ENCODE measurements at places on chromosomes 3 and 15.

- DNase-seq = no peak
Measured at GRCh38 chr3:8113626-8114025, 388.0 kb upstream of the LMCD1 start.

DNA sequence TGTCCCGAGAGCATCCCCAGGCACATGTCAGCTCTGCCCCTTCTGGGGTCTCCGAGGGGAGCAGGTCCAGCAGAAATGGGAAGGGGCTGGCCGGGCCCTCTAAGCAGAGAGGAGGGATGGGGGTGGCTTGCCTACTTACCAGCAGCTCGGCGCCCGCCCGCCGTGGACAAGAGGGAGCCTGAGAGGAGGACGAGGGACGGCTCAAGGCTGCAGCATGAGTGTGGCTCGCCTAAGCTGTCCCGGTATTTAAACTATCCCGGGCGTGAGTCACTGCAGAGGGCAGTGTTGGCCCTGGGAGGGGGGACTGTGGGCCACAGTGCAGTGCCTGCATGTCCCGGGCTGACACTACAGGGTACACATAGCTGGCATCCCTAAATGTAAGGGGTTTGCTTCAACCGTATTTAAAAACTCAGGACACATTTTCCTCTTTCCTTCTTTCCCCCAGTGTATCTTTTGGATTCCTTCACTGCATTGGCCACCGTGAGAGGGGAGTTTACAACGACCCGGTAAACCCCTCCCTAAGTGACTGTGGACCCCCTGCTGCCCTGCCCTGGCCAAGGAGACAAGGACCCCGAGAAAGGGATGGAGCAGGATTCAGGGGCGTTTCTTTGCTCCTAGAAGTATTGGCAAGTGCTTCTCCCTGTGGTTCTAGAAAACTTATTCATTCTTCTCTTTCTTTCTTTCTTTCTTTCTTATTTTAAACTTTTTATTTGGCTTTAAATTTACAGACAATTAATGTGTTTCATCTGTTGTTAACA is at the start of gene LRRC15:
TSS of gene LRRC15 (minus strand) at position 222 of the 758 bp plus-strand sequence. CDS start 8,700 bp downstream, outside the sequence.
- DNase-seq = no peak

GRCh38 chr3:36411587-36411986 is 31.3 kb downstream of the STAC start:
- no peak for DNase-seq

DNA sequence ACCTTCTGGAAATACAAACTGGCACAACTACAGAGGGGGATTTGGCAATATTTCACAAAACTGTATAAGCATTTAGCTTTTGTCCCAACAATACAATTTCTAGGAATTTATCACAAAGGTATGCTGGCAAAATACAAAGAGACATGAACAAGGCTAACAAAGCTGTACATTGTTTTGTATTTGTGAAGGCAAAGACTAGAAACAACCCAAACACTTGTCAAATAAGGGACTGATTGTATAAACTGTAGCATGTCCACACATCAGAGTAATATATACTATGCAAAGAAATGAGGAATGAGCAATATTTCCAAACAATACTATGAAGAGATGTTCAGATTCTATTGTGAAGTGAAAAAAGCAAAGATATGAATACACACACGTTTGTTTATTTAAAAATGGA is 26.4 kb downstream of the CP start:
- DNase-seq = no peak

DNA sequence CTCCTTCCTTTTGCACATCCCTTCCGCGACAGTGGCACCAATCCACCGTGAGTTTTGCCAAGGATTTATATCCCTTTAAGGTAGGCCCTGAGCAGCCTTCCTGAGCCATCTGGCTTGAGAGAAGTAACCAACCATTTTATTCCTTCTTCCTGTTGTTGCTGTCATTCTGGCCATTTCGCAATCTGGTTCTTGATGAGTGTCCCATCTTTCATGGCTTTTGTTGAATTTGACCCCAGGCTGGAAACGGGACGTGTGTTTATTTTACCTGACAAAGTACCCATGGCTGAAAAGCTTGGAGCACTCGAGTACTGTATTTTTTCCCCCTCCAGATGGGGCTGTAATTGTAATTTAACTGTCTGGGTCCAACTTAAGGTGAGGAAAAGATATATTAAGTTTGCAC is 173.4 kb downstream of the WNT5A start:
- DNase-seq = no peak

DNA sequence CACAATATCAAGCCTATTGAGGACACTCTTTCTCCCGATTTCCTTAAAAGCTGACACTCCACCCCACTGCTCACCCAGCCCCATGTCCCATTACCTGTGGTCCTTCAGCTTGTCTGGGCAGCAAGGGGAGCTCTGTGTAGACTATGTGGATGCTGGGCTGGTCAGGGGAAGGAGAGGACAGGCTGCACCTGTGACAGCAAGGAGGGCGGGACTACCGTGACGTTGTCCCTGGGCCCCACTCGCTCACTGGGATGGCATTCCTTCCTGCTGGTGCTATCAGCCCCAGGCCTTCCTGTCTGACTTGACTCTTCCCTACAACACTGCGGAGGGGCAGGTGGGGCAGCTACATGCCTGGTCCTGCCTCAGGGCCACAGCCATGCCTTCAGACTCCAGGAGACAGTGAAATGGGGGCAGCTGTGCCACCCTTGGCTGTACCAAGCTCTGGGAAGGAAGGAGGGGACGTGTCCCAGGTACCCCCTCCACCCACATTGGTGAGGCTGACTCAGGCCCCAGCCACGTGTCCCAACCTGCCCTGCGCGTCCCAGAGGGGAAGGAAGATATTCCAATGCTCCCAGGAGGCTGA is at the start of gene TMEM40:
TSS of gene TMEM40 (minus strand) at position 163 of the 583 bp plus-strand sequence. CDS start 9,427 bp downstream, outside the sequence.
- no peak for DNase-seq

DNA sequence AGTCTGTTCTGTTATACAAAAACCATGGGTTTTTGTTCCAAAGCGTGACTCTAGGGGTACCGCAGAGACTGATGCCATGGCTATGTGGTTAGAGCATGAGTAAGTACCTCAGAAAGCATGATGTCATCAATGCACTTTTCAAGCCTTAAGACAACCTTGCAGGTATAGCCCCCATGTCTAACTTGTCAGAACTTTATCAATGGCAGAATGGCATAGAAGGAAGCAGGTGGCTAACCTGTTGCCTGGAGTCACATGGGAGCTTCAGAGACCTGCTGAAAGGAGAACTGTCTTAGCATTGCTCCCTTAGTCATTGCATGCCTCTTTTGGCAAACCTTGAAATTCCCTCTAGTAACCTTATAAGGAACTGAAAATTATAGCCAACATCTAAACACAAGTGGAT is 52.5 kb downstream of the EOMES start:
- no peak for DNase-seq

DNA sequence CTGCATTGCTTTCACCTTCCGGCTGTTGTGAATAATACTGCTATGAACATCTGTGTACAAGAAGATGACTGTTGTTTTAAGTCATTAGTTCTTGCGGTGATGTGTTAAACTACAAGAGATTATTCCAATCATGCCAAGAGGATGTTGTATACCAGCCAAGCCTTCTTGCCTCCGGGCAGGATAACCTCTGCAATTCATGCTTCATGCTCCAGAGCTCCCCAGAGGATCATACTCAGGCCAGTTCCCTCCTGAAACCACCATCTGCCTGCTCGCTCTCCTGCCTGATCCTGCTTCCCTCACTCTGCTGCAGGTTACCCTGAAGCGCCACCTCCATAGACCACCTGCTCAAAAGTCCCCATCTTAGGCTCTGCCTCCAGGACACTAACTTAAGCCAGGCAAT is 187.1 kb upstream of the PROK2 start:
- no peak for DNase-seq

DNA sequence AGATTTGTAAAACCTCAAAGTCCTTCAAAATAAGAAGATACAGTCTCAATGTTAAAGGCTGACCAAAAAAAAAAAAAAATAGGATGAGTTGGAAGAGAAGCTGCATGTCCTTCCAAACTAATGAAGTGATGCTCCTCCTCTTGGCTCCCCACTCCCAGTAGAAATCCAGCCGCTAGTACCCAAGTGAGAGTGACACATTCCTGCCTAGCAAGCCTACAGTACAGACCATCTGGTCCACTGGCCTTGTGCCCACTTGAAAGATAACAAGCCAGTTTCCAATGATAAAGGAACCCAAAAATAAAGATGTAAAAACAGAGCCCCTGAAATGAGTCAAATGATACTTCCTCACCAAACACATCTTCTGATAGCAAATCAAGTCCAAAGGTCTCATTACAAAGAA is 258.7 kb upstream of the NSMCE3 start:
- no peak for DNase-seq

DNA sequence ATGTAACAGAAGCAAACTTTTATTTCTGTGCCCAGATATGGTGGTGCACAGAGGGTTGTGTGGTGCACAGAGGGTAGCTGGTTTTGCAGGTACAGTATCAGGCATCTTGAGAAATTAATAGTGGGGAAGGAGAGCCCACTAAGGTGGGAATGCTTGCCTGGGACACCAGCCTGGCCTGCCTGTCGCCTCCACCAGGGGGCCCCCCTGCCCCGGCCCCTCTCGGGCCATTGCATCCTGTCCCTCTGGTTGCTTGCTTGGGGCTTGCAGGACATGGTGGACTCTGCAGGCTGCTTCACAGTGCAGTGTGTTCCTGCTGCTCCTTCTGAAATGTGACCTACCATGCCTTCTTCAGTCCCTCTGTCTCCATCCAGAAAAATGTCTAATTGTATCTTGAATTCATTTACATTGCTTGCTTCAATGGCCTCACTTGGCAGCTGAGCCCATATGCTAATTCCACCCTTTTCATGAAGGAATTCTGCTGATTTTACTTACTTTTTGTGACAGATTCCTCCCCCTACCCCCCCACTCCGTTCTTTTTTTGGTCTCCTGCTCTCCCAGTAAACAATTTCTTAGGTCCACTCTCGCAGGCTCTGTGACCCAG is 73.6 kb downstream of the EEFSEC start:
- no peak for DNase-seq

GRCh38 chr15:85618956-85619491 is 175.7 kb downstream of the KLHL25 start:
- peak; percentile 37 for DNase-seq
